ENCODE measurements at places on chromosomes 6 and 20.

- no peak for DNase-seq
These were observed 20.7 kb downstream of the B4GALT5 start for GRCh38 chr20:49692941-49693340.

GRCh38 chr6:56513631-56514030, 129.1 kb downstream of the DST start:
- no peak for DNase-seq

DNA sequence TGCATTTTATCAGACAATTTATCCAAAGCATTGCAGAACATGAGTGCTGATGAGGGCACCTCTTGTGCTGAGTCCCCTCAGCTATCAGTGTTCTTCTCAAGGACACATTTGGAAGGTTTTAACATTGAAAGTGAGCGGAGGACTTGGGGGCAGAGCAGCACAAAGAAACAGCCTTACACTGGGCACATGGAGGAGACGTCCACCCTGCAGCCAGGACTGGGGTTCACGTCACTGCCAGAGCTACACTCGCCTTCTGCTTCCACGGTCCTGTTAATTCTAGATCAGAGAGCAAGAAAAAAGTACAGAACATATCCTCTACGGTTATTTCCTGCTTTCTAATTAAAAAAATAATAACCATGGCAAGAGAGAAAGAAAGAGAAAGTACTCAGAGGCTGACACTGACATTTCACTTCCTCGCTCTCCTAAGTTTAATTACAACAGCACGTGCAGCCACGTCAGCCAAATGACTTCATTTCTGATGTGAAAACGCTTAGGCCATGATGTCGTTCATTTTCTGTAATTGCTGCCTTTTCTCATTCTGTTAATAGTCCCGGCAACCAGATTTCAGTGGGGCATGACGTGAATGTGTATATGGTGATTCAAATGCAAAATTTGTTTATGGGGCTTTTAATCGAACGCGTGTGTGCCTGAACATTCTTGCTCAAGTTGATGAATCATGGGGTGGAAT, 5.1 kb downstream of the PRND start:
- no peak for DNase-seq

GRCh38 chr6:157748839-157749571, 74.0 kb upstream of the SNX9 start:
- no peak for DNase-seq

- no peak for DNase-seq
These were observed 227.5 kb downstream of the KCNQ5 start for GRCh38 chr6:72849346-72849745.

GRCh38 chr6:18122128-18123093, at the start of gene NHLRC1:
Gene NHLRC1, minus strand, starts transcription at chr6:18122677. Its CDS starts 71 bp downstream, at chr6:18122606.
- no peak for DNase-seq

- no peak for DNase-seq
These were observed 29.6 kb downstream of the ADA start for GRCh38 chr20:44621939-44622338.

GRCh38 chr6:84809455-84809854, 45.1 kb upstream of the TBX18 start:
- no peak for DNase-seq

DNA sequence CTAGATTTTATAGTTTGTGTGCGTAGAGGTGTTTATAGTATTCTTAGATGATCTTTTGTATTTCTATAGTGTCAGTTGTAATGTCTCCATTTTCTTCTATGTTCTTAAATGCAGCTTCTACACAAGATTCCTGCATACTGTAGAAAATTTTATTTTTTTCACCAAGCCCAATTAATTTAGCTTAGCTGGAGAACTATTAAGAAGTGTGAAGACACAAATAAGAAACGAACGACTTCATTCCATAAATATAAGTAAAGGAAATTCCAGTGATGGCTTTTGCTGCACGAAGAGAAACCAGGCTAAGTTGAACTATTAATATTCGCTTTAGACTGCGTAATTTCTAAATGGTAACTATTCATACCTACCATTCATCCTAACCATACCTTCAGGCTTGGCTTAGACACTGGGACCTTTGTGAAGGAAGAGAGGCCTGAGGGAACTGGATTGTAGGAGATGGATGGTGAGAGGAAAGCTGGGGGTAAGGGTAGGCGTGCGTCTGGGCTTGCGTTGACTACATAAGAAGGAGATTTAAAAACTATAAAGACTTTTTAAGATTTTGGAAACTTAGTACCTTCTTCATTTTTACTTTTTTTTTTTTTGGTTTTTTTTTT, 15.9 kb downstream of the HLA-DOA start:
- DNase-seq: no peak

DNA sequence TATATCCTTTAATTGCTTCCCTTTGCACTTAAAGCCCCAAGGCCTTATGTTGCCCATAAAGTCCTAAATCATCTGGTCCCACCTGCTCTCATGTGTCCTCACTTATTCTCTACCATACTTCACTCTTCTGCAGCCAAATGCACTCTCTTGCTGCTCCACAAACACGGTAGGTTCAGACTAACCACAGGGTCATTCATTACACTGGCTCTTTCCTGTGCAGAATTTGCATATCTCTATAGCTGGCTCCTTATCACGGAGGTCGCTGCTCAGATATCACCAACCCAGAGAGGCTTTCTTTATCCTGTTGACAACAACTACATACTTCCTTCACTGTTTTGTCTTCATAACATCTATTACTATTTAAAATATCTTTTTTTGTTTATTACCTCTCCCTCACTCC, 86.8 kb downstream of the MOXD1 start:
- DNase-seq: no peak

GRCh38 chr6:164502833-164503232, 806.6 kb downstream of the C6orf118 start:
- DNase-seq: no peak

DNA sequence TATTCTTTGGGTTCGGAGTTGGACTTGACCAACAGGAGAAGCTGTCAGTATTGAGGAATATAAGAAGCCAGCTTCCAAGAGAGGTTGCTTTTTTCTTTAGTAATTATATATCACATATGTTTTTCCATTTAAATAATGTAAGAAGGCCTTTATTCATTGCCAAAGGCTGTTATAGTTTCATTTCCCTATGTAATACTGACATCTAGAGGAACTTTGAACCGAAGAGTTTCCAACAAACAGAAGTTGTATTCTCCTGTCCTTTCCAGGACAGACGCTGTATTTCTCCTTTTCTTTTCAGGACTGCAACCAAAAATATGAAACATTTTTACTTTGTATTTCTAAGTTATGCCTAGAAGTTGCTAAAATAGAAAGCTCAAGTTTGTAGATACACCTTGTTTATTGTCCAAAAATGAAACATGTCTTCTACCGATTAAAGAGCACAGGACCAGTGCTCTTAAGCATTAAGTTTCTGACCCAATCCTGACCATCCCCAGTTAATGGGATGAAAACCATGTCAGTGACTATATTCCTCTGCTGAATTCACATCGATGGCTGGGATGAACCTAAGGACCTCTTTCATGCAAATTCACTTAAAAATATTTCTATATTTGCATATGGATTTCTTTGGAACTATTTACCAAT, 55.1 kb downstream of the MYLK4 start:
- no peak for DNase-seq

DNA sequence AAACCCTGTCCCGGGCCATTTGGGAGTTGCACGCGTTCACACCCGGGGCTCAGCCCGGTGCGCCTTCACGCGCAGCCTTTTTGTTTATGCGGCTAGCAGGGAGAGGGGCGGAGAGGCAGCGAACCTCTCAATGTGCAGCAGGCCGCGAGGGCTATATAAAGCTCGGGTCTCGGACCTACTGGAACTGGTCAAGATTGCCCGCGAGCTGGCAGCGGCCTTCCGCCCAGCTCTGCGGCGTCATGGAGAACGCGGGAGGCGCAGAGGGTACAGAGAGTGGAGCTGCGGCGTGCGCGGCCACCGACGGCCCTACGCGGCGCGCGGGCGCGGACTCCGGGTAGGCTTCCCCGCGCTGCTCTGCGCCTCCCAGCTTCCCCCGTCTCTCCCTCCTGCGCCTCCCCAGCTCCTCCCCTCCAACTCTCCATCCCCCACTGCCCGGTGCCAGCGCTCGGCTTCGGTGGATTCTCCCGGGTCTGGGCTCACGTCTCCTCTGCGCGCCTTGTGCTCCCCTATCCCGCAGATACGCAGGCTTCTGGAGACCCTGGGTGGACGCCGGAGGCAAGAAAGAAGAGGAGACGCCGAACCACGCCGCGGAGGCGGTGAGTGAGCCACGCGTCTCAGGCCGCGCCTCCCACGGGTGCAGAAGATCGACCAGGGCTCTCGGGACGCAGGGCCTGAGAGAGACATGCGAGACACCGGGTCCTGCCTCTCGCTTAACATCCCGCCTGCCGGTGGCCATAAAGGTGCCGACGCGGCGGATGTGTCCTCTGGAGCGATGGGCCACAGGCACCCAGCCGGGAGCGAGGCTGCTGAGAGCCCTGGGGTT, at the start of gene RIPPLY2:
Gene RIPPLY2 (plus strand): TSS at position 183 of the 823 bp plus-strand sequence. CDS start 57 bp downstream, at position 240.
- DNase-seq: no peak

DNA sequence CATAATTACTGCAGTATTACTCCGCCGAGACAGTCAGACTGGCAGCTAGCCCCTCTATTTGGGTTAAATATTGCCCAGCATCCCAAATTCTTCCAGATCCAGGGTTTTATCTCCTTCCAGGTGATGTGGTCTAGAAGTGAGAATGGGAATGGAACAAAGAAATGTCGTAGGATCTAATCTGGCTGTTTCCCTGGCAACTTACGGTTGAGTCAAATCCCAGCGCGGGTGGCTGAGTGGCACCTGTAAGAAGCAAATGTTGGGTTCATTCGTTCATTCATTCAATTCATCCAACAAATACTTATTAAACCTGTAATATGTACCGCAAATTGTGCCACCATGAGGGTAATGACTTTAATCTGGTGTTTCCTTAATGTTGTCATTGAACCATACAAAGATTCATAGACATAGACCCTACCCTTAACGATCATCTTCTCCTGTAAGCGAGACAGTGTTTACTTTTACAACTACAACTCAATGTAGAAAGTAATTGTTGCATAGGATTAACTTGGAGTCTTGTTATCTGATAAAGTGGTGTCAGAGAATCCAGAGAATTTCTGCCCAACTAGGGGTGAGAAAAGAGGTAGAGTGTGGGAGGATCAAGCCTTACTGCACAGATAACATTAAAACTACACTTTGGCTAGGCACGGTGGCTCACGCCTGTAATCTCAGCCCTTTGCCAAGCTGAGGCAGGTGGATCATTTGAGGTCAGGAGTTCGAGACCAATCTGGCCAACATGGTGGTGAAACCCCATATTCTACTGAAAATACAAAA, 91.3 kb upstream of the ADGRF1 start:
- no peak for DNase-seq

GRCh38 chr20:53982624-53983023, 87.8 kb downstream of the BCAS1 start:
- no peak for DNase-seq

DNA sequence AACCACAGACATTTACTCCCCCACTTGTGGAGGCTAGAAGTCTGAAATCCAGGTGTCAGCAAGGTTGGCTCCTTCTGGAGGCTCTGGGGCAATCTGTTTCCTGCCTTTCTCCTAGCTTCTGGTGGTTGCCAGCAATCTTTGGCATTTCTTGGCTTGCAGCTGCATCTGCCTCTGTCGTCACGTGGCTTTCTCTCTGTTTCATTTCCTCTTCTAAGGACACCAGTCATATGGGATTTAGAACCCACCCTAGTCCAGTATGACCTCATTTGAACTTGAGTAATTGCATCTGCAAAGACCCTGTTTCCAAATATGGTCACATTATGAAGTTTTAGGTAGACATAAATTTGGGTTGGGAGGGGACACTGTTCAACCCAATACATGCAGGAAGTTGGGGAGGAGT, 56.2 kb upstream of the EPB41L1 start:
- DNase-seq: peak; percentile 73

DNA sequence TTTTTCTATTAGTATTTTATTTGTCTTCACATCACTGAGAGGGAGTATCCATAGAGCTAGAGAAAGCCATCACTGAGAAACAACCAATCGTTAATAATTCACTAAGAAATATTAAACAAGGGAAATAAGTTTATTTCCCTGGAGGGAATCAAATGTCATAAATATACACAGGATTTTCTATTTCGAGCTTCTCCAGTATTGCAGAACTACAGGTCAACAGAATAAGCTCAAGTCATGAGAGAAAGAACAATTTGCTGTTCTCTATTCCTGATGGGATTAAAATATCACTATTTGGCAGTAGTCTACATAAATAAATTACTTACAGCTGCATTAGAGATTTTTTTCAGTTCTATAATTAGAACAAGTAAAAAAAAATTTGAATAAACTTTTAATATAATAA, 2.2 kb upstream of the FAM162B start:
- no peak for DNase-seq

- no peak for DNase-seq
These were observed 614.2 kb upstream of the CITED2 start for GRCh38 chr6:139988685-139989084.

DNA sequence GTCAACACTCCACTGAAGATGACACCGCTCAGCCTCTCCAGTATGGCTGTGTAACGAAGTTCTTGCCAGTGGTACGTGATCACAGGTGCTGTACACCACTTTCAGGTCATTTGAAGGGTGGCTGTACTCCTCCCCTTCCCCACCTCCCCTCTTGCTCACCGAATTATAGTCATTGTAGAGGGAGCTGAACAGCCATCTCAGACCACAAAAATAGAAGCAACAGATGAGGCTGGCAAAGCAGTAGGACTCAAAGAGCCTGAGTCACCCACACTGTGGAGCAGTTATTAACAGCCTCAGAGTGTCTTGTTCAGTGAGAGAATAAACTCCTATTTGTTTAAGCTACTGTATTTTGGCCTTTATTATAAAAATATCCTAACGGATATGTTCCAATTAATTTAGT, 192.5 kb upstream of the MCHR2 start:
- no peak for DNase-seq

DNA sequence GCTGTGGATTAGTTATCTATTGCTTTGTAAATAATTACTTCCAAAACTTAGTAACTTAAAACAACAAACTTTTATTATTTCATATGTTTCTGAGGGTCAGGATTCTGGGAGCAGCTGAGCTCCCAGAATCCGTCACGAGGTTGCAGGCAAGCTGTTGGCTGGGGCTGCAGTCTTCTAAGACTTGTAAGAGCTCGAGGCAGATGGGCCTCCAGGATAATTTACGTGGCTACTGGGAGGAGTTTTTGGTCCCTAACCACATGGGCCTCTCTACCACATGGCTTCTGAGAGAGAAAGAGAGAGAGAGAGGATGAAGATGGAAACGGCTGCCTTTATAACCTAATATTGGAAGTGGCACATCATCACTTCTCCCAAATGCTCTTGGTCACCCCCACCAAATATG, 64.9 kb upstream of the SULF2 start:
- DNase-seq: no peak

DNA sequence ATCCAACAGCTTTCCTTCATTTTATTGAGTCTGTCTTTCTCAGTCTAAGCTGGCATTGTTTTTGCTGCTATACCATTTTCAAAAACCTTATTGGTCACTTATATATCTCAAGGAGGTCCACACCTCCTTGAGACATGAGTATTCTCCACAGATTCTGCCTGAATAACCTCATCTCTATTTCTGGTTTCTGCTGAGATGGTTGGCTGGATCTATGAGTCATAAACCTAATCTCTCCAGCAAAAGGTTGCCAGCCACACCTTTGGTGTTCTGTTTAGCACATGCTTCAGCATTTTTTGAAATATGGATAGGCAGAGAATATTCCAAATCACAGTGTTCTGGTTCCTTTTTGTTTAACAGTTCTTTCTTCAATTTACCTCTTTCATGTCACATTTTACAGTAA, 40.8 kb upstream of the TMEM244 start:
- no peak for DNase-seq

Measured in SIG-M5 (cell line).